Esophagus squamous epithelium (tissue), 5 donors: ENCODE measurements at places on chromosomes 4 and X. TPM values are rescaled to one million over a fixed set of nuclear protein-coding genes. Genes with fewer than 3 reads are reported as not detected.

GRCh38 chr4:16213121-16213520 lies 13.2 kb downstream of the TAPT1 start:
- no peak for DNase-seq

DNA sequence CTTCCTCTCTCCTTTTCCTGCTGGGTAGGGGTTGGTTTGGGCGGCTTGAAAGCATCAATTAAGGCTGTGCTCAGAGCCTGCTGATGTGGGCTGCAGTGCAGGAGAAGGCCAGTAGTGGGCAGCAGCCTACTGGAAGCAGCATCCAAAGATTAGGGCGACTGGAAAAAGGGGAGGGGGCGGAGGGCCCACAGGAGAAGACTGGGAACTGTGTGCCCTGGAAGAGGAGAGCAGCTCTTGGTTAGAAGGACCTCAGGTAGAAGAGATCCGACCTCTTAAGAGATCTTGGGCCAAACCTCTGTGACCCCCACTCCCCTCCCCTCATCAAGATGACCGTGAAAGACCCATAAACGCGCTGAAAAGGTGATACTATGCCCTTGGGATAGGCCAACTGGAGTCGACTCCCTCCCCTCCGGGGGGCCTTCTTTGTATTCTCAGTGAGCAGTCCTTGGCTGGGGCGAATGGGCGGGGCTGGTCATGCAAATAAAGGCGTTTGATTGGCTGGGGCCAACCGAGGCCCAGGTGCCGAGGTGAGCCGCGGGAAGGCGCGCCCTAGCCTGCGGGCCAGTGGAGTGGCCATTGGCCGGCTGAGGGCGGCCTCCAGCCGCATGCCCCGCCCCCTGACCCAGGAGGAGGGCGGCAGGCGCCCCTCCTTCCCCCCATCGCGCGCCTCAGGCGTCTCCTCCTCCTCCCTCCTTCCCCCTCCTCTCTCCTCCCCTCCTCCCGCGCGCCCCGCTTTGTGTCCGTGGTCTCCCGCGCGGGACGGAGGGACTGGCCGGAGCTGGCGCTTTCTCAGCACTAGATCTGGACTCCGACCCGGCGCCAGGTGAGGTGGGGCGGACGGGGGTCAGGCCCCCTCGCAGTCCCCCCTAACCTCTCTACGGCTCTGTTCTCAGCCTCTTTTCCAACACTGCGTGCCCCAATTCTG lies 10.1 kb downstream of the DLG3 start:
- no peak for DNase-seq

Gene PNMA6F
- not detected for total RNA-seq

DNA sequence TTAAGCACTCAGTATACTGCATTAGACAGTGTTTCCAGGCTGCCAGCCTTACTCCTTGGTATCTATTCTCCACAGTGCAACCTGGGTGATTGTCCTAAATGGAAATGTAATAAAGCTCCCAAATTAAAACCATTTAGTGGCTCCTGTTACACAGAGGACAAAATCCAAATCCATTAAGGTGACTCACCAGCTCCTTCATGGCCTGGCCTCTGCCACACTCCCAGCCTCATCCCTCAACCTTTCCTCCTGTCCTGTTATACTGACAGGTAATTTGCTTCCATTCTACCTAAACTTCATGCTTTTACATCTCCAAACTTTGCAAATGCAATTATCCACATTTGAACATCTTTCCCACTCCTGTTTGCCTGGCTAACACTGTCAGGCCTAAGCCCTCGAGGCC lies 140.3 kb downstream of the INPP4B start:
- DNase-seq, result no peak

GRCh38 chrX:109268340-109268739 lies 213.5 kb downstream of the GUCY2F start:
- DNase-seq, result no peak

Gene RENBP
- total RNA-seq, result not detected

Gene GYG2
- total RNA-seq, result not detected

- no peak for DNase-seq
These were observed 171.6 kb downstream of the PCDH10 start for GRCh38 chr4:133320576-133321170.

- DNase-seq, result no peak
These were observed 204.9 kb upstream of the PPARGC1A start for GRCh38 chr4:24094726-24095125.

Gene XAGE2
- total RNA-seq, result not detected

DNA sequence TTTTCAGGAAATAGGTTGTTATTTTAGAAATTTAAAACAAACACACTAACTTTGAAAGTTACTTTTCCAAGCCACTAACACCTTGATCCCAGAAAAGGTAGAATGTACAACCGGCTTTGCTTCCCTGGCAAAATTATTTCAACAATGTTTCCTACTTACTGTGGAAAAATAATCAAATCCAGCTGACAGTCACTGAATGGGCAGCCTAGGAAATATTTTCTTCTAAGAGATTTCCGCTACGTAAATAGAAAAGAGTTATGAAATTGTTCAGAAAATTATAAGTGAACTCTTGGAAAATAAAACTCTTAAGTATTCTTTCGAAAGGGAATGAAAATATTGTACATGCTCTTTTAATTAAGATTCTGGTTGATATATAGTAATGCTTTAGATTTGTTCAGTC lies 195.7 kb downstream of the GASK1B start:
- DNase-seq, result no peak

Gene IL21
- 0.66 TPM for total RNA-seq

Gene C1QTNF7
- total RNA-seq, result 2.0 TPM

GRCh38 chrX:679291-679979 lies 48.8 kb downstream of the SHOX start:
- DNase-seq, result no peak

DNA sequence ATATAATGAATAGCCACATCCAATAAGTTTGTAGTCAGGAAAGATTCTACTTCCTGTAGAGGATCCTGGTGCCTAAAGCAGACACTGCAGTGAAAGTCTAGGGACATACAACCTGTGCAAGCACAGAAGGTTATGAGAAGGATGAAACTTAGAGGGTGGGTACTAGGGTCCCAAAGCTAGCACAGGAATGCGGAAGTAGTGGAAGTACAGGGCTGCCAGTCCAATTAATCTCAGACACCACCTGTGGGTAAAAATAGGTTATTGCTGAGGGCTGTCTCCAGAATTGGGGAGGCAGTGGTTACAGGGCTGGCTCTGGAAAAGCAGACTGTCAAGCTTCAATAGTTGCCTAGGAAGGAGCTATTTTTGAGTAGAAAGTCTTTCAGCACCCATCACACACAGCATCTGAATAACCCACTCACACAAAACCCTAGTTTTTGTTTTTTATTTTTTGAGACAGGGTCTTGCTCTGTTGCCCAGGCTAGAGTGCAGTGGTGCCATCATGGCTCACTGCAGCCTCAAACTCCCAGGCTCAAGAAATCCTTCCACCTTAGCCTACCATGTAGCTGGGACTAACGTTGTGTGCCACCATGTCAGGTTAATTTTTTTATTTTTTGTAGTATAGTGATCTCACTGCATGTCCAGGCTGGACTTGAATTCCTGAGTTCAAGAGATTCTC lies 50.8 kb upstream of the ELF2 start:
- DNase-seq, result no peak

- DNase-seq, result no peak
These were observed 4.0 kb downstream of the MAGEB2 start for GRCh38 chrX:30219372-30219771.

Gene PIN4
- 15.1 TPM for total RNA-seq

DNA sequence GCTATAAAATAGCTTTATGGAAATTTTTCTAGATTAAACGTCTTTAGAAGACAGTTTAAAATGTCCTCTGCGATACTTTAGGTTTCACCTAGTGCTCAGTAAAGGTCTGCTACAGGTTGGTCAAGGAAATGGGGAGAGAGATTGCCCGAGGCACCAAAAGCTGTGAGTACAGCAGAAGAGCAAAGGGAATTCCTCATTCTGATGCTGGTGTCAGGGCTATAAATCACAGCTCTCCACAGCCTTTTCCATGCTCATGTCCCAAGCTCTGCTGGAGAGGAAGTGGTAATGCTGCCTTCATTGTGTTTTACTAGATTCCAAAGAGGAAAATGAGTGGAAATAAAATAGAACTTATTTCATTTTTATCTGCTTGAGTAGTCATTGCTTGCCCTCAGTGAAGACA lies 2060.4 kb downstream of the ARAP2 start:
- DNase-seq, result no peak

Gene CLCN5
- 7.8 TPM for total RNA-seq

DNA sequence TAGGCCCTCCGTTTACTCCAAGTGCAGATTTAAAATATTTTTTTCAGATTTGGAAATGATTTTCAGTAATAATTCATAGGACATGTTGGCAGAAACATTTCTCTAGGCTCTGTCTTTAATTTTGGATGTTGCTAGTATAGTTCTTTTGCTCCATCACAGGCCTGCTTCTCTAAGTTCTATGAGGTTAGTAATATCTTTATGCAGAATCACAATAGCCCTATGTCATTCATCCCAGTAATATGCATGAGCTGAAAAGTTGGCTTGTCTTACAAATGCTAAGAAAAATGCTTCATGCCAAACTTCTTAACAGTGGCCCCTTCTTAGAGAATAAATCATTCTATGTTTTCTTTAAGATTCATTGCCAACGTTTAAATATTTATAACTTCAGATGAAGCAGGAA lies 148.3 kb upstream of the TLL1 start:
- no peak for DNase-seq

- no peak for DNase-seq
These were observed 509.3 kb downstream of the CENPC start for GRCh38 chr4:67035986-67036385.

Gene RFC1
- 34.2 TPM for total RNA-seq

Gene FRG2
- total RNA-seq, result not detected

DNA sequence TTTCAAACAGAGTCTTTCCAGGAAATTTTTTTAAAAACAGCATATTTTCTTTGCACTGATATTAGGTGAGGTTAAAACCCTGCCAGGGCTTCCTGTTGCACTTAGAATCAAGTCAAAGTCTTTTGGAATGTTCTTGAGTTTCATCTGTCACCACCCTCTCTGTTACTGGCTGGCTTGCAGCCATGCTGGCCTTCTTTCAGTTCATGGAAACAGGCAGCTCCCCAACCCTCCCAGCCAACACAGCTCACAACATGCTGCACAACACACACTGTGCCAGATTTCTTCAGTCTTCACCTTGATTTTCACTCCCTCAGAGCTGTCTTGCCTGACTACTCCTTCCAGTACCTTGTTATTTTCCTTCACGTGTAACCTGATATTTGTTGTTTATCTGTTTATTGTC lies 129.5 kb downstream of the KCNIP4 start:
- DNase-seq, result no peak

DNA sequence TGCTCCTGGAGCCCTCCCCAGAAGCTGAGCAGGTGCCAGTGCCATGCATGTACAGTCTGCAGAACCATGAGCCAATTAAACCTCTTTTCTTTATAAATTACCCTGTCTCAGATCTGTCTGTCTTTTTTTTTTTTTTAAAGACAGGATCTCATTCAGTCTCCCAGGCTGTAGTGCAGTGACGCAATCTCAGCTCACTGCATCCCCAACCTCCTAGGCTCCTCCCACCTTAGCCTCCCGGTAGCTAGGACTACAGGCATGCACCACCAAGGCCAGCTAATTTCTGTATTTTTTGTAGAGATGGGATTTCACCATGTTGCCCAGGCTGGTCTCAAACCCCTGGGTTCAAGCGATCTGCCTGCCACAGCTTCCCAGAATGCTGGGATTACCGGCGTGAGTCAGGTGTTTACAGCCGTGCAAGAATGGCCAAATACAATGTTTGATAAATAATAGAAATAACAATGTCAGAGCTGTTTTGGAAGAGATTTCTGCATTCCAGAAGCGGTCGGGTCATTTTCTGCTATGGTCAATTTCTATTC lies 68.8 kb downstream of the SLC2A9 start:
- no peak for DNase-seq

- DNase-seq, result no peak
These were observed 2304.0 kb downstream of the ARAP2 start for GRCh38 chr4:33940281-33940680.

Gene PAGE2B
- not detected for total RNA-seq

Gene SMIM31
- total RNA-seq, result not detected

DNA sequence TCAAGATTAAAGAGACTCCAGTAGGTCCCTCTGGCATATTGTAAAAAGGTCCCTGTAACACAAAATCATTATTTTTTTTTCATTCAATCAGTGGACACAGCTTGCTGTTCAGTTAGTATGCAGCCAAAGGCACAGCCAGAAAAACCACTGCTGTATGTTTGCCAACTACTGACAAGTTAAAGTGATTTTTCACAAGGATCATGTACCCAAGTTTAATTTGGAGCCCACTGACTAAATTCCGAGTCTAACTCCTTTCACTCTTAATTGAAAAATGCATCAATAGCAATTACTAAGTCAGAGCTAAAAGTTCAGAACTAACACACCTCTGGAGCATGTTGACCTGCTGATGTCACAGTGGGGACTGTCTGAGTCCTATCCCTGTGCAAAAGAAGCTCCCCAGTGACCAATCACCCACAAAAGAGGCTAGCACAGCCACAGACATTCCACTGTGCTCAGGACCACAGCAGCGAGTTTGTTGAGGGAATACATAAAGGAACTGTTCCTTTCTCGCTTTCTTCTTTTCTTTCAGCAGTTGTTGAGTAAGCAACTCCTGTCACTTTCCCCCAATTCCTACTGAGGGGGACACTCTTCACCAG lies 60.4 kb downstream of the STX18 start:
- DNase-seq, result no peak

DNA sequence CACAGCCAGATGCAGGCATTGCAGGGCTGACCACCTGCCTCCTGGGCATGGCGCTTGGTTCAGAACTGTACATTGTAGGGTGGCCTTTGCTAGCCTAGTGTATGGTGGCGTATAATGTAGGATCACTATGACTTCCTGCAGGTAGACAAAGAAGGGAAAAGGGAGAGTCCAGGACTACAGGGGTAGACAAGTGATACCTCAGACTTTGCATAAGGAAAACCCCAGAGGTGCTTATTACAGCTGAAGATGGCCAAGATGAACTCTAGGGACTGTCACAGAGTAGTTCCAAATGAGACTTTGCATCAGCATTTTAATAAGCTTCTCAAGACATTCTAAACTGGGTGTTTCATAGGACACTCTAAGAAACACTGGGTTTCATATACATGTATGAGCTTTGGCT lies 116.4 kb upstream of the PUDP start:
- no peak for DNase-seq

DNA sequence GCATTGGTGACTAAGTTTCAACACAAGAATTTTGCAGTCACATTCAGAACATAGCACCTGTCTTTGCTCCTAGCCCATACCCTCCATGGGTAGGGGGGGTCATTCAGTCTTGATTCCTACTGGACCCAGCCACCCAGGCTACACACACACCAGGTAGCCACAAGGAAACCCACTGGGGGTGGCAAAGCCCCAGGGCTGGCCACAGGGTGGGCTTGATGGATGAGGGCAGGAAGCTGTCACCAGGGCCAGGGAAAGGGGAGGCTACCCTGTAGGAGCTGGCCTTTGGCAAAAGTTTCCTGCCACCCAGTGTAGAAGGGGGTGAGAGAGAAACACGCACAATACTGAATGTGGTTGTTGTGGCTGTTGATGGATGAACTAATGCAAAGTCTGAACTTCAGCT lies 74.5 kb upstream of the NKX1-1 start:
- no peak for DNase-seq

Gene C4orf50
- total RNA-seq, result 0.19 TPM

DNA sequence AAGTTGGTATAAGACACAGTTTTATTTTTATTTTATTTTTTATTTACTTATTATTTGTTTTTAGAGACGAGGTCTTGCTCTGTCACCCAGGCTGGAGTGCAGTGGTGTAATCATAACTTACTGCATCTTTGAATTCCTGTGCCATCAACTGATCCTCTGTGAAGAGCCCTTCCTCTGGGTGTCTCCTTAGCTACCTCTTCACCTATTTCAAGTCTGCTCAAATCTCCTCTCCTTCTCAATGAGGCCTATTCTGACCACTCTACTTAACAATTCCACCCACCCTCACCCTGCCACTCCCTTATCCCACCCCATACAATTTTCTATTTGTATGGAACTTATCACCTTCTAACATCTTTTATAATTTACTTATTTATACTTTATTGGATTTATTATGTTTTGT lies 183.4 kb downstream of the PPP3CA start:
- no peak for DNase-seq
